ENCODE measurements at places on chromosomes 13 and 19.

DNA sequence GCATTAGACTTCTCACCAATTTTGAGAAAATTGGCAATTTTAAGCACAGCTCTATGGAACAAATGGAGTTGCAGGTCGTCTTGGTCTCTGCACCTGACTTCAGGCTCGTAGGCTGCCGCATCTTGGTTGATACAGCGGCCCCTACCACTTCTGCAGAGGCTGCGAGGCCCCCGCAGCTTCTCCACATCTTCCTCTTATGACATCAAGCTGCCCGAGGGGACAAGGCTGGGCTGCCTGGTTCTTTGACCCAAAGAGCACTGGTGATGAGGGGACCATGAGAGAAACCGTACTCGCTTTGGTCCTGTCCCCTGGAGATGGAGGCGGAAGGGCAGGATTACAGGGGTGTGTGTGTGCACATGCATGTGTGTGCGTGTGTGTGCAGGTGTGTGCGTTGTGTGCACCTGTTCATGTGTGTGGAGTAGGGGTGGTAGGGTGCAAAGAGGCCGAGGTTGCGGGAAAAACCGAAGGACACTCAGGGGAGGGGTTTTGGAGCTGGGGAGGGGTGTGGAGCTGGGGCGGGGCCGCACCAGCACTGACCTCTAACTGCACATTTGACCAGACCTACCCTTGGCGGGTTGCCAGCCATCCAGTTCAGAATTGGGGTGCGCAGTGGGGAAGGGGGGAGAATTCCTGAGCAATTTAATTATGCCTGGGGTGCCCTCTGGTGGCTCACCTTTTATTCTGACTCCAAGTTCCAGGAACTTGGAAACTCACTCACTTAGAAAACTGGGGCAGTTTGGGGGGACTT, 65.1 kb upstream of the ARHGEF7 start:
- no peak for DNase-seq

DNA sequence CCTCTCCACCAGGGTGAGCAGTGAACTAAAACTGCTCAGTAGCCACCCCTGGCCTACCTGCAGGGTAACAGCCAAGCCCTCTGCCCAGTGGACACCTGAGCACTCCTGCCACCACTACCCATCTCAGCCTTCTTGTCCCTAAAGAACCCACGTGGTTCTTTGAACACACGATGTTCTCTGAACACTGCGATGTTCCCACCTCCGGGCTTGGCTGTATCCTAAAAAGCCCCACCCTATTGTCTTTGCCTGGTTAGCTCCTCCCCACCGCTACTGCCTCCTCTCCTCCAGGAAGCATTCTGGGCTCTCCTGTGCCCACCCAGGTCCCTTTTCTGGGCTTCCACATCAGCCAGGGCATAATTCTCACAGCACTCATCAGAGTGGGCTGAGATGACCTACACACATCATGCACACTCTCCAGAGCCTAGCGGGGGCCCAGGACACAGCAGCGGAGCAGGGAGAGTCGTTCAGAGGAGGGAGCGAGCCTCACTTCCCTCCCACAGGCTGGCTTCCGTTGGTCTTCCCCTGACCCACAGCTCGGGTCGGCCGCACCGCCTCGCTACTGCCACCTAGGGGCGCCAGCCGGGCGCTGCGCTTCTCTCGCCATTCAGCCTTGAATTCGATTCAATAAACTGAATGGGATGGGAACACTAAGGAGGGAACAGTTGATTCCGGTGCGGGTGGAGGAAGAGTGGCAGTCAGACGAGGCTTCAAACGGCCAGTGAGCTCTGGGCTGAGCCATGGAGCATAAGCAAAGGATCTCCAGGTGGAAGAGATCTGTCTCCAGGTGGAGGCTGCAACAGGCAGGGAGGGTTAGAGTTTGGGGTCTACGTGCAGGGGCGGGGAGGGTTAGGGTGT, 3.2 kb downstream of the ELAVL1 start:
- DNase-seq: peak; percentile 64

DNA sequence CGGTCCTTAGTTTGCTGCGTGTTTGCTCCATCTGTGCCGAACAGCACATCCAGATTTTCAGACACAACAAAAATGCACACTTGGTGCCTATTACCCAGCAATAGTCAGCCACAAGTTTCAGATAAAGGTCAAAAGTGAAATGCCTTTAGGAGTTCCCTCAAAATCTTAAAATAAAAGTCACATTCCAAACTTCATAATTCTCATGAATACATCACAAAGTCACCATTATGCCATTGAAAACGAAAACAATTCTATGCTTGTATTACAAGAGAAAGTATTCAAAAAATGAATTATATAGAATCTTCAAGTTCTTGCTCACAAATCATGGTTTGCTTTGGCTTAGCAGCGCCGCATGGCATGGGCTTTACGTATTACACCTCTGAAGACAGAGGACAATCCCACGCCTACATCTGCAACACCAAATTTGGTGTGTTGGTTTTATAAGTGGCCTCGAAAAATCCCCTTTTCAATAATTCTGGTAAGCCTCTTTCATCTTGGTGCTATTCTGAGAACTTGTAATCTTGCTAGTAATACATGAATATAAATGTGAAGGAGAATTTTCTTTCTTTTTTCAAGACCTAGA, 26.6 kb downstream of the COL4A1 start:
- DNase-seq: no peak

GRCh38 chr13:100610391-100611347, 22.1 kb upstream of the GGACT start:
- no peak for DNase-seq

- no peak for DNase-seq
Measured at GRCh38 chr13:48158290-48158689, 63.4 kb upstream of the MED4 start.

DNA sequence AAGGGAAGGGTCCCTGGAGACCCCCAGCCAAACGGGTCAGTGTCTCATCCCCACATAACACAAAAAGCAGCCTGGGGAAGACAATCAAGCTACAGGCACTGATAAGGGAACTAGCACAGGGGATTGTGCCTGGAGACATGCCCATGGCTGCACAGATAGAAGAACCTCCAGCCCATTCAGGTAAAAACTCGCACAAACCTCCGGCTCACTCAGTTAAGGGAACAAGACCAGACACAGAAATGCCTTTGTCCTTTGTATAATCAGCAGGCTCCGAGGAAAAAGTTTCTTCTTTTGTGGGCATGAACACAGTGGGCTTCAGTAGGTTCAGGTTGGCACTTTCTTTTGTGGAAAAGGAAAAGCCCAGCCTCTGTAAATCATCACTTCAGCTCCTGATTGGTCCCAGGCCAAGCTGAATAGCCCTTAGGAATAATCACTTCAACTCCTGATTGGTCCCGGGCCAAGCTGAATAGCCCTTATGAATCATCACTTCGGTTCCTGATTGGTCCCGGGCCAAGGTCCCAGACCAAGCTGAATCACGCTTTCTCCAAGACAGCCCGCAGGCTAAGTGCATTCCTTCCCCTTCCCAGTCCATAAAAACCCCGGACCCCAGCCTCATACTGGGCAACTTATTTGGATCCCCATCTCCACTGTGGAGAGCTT, 5.0 kb upstream of the ZNF230 start:
- DNase-seq: no peak

DNA sequence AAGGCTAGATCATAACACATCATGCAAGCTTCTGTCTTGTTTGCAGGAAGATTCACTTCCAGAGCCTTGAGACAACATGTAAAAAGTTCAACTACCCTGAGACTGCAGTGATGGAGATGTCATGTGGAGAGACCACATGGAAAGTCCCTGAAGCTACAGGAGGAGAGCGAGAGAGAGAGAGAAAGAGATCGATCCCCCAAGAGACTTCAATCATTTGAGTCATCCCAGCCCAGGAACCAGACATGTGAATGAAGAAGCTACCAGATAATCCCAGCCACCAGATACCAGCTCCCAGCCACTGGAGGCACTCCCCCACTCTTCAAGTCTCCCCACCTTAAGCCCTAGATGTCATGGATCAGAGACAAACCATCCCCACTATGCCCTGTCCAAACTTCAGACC, 10.7 kb upstream of the EVI5L start:
- DNase-seq: no peak

DNA sequence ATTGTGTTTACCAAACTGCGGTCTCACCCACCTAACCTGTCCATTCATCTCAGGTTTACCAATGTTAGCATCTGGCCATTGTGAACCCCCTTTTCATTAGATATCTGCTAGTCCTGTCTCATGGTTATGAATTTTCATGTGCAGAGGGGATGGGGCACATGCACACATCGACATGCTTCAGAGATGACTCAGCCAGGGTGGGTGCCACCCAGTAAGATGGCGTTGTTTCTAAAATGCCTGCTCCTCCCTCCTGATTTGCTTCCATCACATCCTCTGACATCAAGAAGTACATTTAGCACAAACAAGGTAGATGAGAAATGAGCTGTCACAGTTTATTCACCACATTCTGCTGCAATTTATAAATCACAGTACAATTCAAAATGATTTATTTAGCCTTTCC, 51.3 kb downstream of the GPALPP1 start:
- no peak for DNase-seq

DNA sequence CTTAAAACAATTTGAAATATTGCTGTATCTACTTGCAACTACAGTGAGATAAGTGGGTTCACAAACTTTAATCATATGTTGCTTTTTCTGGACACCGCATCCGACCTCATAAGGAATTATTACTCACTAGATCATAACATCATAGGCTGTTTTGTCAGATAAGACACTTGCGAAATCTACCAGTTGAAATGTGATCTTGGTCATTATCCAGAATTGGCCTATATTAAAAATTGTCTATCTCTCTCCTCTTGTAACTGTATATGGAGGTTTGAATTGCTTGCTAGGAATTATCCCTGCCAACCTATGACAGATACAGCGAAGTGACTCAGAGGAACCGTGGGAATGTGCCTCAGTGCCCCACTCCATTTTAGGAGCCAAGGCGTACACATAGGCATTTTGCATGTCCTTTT, 117.0 kb upstream of the POSTN start:
- no peak for DNase-seq

GRCh38 chr19:27765912-27766725, 1446.8 kb downstream of the UQCRFS1 start:
- no peak for DNase-seq

DNA sequence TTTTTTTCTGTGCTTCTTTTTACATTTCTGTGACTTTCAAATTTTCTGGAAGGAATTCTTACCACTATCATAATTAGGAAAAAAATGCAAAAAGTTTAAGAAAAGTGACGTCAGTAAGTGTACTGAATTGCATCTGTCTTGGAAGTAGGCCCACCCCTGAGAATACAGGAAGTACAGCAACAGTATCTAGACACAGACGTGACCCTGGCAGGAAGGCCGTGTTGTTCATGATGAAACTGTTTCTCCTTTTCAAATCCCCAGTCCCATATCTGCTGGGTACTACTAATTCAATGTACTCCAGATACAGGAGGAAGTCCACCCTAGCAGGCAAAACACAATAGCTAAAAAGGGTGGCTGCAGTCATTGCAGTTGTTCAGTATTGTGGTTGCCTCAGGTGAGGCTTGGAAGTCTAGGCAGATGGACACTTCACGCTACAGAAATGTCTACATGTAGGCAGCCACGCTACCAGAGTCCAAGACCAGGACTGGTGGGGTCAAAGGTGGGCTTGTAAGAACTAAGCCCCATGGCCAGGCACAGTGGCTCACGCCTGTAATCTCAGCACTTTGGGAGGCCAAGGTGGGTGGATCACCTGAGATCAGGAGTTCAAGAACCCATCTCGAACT, 49.6 kb upstream of the MED4 start:
- DNase-seq: no peak

DNA sequence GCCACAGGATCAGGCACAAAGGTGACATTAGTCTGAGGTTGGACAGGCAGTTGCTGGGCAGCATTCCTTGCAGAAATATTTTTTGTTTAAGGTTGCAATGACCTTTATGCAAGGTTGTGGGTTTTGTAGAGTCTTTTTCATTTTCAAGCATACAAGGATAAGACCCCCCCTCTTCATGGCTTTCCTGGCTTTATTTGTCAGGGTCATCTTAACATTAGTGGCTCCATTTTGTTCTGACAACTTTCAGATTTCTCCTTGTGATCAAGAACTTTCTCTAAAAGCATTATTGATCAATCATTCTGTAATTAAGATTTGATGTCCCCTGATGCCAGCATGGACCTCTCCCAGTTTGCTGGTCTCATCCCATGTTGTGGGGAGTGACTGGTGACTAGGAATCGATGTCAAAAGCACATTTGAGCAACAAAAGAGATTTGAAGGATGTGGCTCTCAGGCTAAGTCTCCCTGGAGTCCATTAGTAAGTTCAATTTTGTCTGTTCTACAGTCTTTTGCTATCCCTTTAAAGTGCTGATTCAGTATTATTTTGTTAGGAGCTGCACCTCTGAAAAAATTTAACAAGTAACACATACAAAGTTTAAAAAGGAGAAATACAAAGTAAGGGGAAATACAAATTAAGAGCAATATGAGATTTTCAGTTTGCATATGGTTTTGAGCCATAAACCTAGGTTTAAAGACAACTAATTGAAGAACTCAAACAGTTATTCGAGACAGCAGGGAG, 5.3 kb downstream of the CARD8 start:
- DNase-seq: no peak

GRCh38 chr19:39474139-39474620, 6.5 kb upstream of the TIMM50 start:
- DNase-seq: peak; percentile 73

GRCh38 chr13:74423434-74423833, 289.2 kb upstream of the KLF12 start:
- no peak for DNase-seq

DNA sequence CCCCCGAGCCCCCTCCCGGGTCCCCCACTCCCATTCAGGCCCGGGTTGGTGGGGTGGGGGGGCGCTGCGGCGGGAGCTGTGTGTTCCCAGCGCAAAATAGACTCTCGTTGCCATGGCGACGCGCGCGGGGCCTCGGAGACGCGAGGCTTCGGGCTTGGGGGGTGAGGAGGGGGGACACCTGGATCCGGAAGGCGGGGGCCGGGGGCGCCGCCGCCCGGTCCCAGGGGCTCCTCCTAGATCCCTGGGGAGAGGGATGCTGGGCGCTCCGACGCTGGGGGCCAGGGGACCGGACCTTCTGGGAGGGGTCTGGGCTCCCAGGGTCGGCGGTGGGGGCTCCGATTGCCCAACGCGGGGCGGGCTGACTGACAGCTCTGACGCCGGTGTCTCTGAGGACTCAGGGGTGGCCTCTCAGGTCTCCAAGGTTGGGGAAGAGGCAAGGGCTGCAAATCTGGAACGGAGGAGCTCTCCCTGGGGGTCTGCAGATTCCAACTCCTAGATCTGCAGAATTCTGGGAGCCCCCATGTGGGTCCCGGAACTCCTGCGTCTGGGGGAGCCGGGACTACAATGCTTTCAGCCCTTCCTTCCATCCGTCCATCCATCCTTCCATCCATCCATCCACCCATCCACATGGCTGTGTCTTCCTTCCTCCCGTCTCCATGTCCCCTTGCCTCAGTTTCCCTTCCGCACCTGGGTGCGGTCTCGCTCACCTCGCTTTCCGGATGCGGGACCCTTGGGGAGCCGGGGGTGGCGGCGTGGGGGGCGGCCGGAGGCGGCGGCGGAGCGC, 9.1 kb upstream of the SHISA7 start:
- no peak for DNase-seq

GRCh38 chr19:13526552-13526951, 20.3 kb upstream of the CACNA1A start:
- no peak for DNase-seq
